NCI-H187 (cell line): ENCODE measurements at places on chromosomes 7 and 10.

DNA sequence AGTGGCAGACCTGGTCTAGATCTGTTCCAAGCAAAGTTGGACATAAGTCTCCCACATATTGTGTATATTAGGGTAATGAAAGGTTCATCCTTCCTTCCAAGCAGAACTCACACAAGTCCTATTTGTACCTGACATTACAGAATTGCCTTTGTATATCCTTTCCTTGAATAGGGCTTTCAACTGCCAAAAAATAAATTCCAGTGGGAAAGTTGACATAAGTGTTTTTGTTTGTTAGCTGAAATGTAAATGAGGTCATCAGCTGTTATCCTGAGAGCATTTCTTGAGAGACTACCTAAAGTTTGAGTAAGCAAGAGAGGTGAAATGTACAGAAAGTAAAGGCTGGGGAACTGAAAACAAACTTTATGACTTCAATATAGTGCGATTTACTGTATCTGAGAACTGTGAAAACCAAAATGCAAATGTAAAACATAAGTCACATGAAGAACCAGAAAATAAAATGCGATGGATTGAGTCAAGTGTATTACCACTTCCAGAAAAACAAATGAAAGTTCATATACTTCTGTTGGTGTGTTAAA, 527.3 kb upstream of the SEMA3D start:
- DNase-seq, result no peak

- no peak for DNase-seq
These were observed 4.4 kb downstream of the FUOM start for GRCh38 chr10:133353202-133353959.

DNA sequence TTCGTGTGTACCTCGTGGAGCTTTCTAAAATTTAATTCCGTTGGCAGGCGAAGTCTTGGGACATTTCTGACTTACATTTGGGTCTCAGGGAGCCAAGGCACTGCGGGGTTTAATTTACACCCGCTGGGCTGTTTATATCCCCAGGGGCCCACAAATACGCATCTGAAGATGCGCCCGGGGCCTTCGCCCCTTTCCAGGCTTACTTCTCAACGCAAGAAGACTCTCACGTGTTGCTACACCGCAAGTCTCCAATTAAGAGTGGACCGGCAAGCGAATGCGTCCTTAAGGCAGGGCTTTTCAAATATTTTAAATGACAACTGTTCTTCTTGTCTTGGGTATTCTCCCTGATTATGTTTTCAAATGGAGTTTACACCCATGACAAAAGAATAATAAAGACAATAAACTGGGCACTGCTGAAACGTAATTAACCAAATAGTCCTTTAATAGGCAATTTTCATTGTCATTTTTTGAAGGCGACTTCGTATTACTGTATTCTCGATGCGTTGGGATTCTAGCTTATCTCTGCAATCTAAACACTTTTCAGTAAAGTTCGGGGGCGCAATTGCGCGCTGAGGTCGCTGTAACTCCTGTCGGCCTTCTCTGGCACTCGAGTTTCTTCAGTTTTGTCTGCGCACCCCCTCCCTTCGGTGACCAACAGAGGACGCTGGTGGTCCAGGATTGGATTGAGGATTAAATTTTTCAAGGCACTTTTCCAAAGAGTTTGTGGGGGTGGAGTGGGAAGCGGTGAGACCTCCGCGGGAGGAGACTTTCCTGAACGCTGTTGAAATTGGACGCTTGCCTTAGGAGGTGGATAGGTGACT, 837 bp upstream of the IGFBP3 start:
- no peak for DNase-seq

GRCh38 chr10:21173802-21174714, 276.9 kb upstream of the NEBL start:
- DNase-seq, result no peak

DNA sequence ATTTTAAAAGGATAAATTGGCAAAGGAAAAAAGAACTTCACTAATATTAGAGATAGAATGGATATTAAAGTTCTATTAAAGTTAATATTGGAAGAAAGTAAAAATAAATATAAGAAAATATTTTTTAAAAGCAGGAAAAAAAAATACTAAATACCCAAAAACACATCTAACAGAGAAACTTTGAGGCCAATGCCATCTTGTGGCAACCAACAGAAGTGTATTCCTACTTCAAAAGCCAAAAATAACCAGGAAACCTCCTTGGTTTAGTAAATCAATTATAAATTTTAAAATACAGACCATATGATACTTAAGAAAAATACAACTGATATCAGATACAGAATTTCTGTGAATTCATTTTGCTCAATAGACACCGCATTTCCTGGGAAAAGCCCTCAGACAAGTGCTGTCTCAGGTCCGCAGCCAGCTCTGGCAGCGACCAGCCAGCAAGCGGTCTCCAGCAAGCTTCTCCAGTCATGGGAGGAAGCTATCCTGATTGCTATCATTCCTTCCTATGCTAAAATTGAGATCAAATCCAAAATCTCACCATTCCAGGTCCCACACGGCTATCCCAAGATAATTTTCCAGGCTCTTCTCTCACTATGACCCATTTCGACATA, 65.3 kb downstream of the LMBR1 start:
- no peak for DNase-seq

- no peak for DNase-seq
These were observed 29.9 kb downstream of the HEPACAM2 start for GRCh38 chr7:93196336-93196735.

GRCh38 chr10:28586176-28586575, 53.3 kb downstream of the WAC start:
- DNase-seq, result no peak

GRCh38 chr10:58755677-58756076, 243.0 kb downstream of the BICC1 start:
- DNase-seq, result no peak

DNA sequence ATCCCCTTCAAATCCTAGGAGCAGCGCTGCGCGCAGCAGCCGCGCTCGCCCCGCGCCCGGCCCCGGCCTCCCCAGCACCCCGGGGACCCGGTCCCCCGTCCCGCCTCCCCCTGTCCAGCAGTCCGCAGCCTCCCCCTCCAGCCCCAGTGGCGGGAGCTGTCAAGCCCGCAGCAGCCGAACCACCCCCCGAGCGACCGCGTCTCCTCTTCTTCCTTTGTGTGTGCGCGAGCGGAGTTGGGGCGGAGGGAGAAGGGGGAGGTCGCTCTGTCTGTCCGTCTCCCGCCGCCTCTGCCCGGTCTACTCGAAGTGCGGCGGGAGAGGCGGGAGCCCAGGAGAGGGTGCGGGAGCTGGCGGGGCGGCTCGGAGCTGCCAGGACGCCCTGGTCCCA, 375 bp upstream of the CHN2 start:
- DNase-seq, result no peak

- no peak for DNase-seq
These were observed 46.6 kb upstream of the SLC16A12 start for GRCh38 chr10:89582022-89582421.

DNA sequence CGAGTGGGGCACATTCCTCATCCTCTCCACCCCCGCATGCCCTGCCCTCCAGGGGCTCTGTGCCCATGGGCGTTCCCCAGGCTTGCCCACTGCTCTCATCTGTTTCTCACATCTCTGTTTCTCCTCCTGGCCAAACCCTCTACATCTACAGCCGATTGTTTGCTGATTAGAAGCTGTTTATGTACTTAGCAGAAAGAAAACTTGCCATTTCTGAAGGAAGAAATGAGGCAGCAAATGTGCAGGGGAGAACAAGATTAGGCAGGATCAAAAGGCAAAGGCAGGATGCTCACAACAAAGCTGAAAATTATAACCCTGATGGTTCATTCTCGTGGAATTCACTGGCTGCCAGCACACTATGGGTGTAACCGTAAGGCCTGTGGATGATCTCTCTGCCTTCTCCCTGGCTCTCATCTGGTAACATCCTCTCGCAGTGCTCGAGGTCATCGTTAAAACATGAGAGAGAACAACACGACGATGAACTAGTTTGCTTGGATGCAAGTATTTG, 111.6 kb upstream of the KLF14 start:
- DNase-seq, result no peak

GRCh38 chr10:59517996-59518395, 155.6 kb upstream of the FAM13C start:
- no peak for DNase-seq

DNA sequence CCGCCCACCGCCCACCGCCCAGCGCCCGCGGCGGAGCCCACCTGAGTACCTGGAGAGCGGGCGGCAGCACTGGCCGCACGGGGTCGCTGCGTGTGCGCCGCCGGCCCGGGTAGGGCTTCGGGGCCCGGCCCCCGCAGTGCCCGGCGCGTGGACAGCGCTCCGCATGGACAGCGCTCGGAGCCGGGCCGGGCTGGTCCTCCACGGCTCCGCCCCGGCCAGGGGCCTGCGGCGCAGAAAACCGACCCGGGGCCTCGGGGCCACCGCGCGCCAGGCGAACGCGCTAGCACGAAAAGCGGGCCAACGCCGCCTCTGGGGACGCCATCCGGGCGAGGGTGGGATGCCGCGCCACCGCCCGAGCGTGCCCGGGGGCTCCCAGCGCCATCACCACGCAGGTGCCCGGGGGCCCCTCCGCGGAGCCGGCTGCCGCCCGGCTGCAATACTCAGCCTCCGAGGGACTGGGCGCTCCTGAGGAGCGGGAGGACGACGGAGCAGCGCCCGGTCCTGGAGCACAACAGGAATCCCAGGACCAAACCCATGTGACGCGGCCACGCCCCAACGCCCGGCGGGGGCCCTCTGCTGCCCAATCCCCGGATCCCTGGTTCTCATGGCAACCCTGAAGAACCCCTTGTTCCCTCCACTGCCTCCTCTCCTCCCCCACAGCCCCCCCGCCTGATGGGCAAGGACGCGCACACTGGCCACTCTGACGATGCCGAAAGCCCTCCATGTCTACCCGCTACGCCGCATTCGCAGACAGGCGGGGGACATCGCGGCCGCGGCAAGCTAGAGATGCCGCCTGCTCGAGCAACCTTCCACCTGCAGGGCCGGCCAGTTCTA, at the start of gene GRB10:
Gene GRB10 (minus strand): TSS at position 522 of the 834 bp plus-strand sequence. CDS start 50,574 bp downstream, outside the sequence.
- peak; percentile 32 for DNase-seq

GRCh38 chr10:104038958-104039752, 46.5 kb downstream of the COL17A1 start:
- no peak for DNase-seq

DNA sequence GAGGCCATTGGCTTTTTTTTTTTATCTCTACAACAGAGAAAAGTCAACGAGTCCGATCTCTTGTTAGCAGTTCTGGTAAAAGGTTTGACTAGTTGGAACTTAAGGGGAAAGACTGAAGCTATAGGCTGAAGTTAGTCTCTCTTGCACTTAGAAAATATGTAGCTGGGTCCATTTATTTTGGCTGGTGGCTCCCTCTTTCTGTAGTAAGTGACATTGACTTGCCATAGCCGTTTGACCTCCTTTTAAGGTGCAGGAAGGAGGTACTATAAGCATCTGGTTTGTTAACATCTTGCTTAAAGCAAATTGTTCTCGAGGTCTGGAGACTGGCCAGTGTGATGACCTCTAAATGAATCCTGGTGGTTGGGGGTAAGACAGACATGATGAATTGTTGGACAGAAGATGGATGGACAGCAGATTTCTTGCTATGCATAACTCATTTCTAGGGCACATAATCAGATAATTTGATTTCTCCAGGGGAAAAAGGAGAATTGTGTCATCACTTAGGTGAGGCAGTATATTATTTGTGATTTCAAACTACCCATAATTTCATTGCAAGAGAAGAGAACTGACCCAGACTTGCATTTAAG, 356.3 kb upstream of the GALNT17 start:
- no peak for DNase-seq

- no peak for DNase-seq
These were observed 6.5 kb upstream of the SSBP1 start for GRCh38 chr7:141731476-141732149.

DNA sequence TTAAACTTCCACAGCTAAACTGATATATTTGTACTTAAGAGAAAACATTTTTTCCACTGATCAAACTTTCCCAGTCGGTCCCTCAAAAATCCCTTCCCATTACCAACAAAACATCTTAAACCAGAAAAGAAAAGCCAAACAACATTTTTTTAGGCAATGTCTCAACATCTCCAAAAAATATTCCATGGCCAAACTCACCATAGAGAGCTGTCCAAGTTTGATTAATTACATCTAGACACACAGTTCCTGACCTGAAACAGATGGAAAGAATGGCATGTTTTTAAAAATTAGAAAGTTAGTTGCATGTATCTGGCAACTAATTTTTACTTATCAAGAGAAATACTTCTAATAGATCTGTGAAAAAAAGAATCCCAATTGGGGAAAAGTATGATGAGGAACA, 95.4 kb downstream of the UBE2H start:
- DNase-seq, result no peak

GRCh38 chr10:29830531-29831512, 196.1 kb upstream of the SVIL start:
- no peak for DNase-seq

- no peak for DNase-seq
These were observed 223.7 kb upstream of the HABP2 start for GRCh38 chr10:113329121-113329596.

- DNase-seq, result no peak
These were observed 400.5 kb downstream of the PTPRN2 start for GRCh38 chr7:158186864-158187693.

DNA sequence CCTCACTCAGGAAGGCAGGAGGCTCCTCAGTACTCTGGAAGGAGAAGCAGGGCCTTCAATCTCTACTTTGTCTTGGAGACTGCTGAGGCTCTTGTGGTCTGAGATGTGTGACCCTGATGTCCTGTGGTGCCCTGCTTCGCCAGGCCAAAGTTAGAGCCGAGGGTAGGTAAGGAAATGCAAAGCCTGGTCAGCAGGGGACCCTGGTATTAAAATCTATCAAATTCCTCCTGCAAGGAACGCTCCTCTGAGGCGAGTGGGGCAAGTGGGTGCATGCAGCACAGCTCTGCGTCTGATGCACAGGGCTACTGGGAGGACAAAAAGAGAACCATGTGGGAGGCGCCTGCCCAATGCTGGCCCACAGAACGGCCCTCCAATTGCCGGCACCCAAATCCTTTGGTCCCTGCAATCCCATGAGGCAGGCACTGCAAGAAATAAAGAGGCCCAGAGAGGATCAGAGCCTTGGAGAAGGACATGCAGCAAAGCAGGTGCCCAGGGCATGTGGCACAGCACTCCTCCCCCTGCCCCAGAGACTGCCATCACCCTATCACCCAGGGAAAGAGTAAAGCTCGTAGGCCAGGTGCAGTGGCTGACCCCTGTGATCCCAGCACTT, 23.1 kb upstream of the ZMIZ1 start:
- no peak for DNase-seq

DNA sequence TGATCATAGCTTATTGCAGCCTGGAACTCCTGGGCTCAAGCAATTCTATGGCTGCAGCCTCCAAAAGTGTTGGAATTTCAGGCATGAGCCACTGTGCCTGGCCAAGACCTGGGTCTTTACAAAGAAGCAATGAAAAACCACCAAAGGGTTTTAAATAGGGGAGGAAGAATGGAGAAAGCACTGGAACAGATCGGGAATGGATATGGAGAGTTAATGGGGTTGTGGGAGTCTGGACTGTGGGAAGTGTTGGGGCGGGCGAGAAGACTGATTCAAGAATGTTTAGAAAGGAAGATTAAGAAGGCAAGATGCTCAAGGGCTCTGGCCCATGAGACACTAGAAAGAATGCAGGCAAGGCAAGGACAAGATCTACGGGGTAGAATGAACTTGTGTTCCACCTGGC, 98.5 kb downstream of the CARD11 start:
- DNase-seq, result no peak

- no peak for DNase-seq
These were observed 80.2 kb downstream of the ALOX5 start for GRCh38 chr10:45454262-45454661.
